ENCODE measurements at places on chromosomes 16 and 17.

- DNase-seq = no peak
Observed at GRCh38 chr16:11107780-11108465, 148.1 kb downstream of the SOCS1 start.

- DNase-seq = no peak
Observed at GRCh38 chr17:74882517-74883240, 9.9 kb upstream of the FDXR start.

DNA sequence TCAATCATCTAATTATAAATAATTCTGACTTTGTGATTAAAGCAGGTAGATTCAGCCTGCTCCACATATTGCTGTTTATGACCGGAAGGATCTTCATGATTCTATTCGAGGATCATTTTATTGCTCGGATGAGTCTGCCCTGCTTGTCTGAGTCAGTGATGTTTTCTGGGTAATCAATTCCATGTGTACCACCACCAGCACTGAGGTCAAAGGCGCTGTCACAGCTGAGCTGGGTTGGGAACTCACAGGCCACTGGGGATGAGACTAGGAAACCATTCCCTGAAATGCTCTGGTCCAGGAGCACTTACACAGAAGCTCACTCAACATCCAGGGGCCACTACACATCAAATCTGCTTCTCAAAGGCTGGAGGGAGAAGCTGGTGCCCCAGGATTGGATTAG lies 30.4 kb upstream of the ERN1 start:
- DNase-seq = no peak

- DNase-seq = no peak
Observed at GRCh38 chr17:51869387-51869786, 289.1 kb downstream of the CA10 start.

DNA sequence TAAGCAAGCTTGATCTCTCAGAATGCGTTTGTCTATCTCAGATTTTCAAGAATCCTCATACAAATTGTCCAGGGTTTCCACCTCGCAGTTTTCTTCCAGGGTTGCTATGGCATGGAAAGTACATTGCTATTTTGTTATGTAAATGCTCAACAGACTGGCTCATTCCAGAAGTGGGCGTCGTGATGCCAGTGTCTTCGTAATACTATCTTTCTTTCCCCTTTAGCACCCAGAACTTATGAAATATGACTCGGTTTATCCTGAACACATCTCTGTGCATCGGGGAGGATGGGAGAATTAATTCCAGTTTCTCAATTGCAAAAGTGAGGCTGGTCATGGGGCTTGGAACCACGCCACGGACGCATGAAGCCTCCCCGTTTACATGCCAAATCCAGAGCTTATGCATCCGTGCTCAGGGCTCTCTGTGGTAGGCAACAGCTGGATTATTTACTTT lies 405.0 kb downstream of the WWOX start:
- DNase-seq = no peak

GRCh38 chr16:85387171-85387507 lies 226.0 kb upstream of the GSE1 start:
- no peak for DNase-seq

- DNase-seq = no peak
Observed at GRCh38 chr16:83899978-83900377, 1.1 kb downstream of the MLYCD start.

- DNase-seq = no peak
Observed at GRCh38 chr16:28495795-28496749, 1.6 kb downstream of the APOBR start.

- no peak for DNase-seq
Observed at GRCh38 chr17:65547253-65547670, 14.2 kb downstream of the AXIN2 start.

- DNase-seq = no peak
Observed at GRCh38 chr17:47218896-47219430, 9.8 kb downstream of the MYL4 start.

GRCh38 chr17:2897605-2898004 lies 101.4 kb downstream of the RAP1GAP2 start:
- DNase-seq = no peak

- no peak for DNase-seq
Observed at GRCh38 chr16:76676356-76676755, 399.2 kb downstream of the CNTNAP4 start.

DNA sequence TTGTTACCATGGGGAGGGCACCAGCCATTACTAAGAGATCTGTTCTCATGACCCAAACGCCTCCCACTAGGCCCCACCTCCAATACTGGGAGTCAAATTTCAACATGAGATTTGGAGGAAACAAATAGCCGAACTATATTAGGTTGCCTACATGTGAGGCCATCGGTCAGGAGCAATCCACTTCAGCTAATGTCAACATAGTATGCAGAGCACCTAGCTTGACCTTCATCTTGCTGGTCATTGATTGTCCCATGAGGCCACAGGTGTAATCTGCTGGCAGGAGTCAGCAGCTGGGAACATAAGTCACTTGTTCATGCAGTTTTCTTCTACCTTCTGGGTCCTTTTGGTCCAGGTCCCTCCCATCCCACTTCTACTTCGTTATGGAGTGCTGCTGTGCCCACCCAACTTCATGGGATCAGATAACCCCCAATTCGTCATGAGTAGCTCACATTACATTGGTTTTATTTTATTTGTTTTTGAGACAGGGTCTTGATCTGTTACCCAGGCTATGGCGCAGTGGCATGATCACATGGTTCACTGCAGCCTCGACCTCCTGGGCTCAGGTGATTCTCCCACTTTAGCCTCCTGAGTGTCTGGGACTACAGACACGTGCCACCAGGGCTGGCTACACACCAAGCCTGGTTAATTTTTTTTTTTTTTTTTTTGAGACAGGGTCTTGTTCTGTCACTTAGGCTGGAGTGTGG lies 5.9 kb upstream of the KPNA2 start:
- no peak for DNase-seq

GRCh38 chr17:31544186-31544585 lies 152.7 kb downstream of the RAB11FIP4 start:
- DNase-seq = no peak

GRCh38 chr16:14667347-14668266 lies 26.5 kb downstream of the PLA2G10 start:
- DNase-seq = no peak

DNA sequence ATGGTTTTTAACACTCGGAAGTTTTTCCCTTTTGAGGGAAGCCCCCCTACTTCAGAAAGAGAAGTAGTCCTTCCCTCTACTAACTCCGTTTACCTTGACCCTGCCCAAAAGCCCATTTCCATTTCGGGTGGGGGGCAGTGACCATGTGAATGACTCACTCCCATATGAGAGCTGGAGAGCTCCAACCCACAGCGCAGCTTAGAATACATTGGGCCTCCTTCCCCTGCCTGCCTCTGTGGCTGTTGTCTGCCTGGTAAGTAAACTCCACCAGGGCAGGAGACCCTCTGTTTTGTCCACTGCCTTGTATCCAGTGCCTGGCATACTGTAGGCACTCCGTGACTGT lies 985 bp downstream of the SGSM2 start:
- DNase-seq = no peak

DNA sequence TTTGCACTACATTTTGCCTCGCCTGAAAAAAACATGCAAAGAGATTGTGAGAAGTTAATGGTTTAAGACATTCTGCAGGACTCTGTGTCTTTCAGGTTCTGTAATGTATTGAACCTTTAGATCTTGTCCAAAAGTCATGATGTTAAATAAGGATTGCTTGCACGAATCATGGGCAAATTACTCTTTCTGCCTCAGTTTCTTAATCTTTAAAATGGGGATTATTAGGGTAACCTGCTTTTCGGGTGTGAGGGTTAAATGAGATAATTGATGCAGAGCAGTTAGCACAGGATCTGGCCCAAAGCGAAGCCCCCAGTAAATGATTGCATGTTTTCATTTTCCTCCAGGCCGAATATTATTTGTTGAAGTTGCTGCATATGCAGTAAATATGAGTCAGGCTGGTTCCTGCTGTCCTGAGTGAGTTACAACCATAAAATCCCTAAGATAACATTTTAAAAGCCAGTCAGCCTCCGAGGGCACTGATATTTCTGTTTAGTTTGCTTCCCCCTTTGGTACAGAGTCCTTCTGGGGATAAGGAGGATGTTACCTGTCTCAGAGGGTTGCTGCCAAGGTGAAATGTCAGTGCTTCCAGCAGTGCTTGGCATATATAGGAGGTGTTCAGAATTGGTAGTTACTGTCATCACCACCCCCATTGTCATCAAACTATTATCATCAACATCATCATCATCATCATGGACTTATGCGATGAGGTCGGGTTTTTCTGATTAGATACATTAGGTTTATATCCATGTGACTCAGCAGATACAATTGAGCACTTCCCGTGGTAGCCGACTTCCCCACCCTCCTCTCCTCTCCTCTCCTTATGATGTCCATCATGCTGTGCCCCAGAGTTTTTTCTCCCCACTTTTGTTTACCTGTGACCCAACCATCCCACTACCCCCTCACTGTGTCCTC lies 20.6 kb upstream of the ARHGAP17 start:
- no peak for DNase-seq

DNA sequence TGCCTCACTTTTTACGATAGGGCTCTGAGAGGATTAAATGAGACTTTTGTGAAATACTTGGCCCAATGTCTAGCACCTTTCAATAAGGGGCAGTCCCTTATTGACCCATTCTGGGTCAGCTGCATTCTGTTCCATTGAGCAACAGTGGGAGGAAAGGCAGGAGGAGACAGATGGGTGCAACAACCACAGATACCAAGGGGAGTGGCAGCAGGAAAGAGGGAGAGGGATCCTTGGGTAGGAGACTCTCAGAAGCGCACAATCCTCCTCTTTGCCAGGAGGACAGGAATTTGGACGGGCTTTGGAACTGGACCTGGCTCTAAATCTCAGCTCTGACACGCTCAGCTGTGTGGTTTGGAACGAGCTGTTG lies 3.5 kb downstream of the PIPOX start:
- DNase-seq = no peak

- DNase-seq = no peak
Observed at GRCh38 chr16:57614536-57614935, 13.9 kb upstream of the ADGRG1 start.

- DNase-seq = no peak
Observed at GRCh38 chr17:42674755-42675347, 1.9 kb downstream of the PLEKHH3 start.

- no peak for DNase-seq
Observed at GRCh38 chr16:23768581-23768980, 13.8 kb downstream of the CHP2 start.

DNA sequence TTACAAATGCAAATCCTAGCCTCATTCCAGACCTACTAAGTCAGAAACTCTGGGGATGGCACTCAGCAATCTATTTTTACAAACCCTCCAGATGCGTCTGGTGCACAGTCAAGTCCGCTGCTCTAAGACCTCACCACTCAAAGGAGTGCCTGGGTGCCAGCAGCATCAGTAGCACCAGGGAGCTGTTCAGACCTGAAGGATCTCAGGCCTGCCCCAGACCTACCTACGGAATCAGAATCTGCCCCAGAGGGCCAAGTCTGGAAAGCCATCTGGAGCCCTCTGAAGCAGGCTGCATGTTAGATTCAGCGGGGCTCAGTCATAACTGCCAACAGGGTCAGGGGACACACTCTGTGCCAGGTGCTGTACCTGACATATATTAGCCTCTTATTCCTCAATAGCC lies 17.6 kb downstream of the MEOX1 start:
- DNase-seq = no peak

- no peak for DNase-seq
Observed at GRCh38 chr17:68021963-68022362, 13.6 kb upstream of the KPNA2 start.

GRCh38 chr17:45050481-45051059 lies 862 bp downstream of the DCAKD start:
- DNase-seq = no peak

GRCh38 chr17:27038676-27039075 lies 255.2 kb upstream of the WSB1 start:
- no peak for DNase-seq

GRCh38 chr16:55736671-55737070 lies 80.9 kb downstream of the SLC6A2 start:
- DNase-seq = no peak

GRCh38 chr17:48804936-48805411 lies 12.1 kb downstream of the TTLL6 start:
- peak; percentile 34 for DNase-seq

GRCh38 chr17:76524598-76525512 lies 12.7 kb downstream of the CYGB start:
- DNase-seq = no peak

DNA sequence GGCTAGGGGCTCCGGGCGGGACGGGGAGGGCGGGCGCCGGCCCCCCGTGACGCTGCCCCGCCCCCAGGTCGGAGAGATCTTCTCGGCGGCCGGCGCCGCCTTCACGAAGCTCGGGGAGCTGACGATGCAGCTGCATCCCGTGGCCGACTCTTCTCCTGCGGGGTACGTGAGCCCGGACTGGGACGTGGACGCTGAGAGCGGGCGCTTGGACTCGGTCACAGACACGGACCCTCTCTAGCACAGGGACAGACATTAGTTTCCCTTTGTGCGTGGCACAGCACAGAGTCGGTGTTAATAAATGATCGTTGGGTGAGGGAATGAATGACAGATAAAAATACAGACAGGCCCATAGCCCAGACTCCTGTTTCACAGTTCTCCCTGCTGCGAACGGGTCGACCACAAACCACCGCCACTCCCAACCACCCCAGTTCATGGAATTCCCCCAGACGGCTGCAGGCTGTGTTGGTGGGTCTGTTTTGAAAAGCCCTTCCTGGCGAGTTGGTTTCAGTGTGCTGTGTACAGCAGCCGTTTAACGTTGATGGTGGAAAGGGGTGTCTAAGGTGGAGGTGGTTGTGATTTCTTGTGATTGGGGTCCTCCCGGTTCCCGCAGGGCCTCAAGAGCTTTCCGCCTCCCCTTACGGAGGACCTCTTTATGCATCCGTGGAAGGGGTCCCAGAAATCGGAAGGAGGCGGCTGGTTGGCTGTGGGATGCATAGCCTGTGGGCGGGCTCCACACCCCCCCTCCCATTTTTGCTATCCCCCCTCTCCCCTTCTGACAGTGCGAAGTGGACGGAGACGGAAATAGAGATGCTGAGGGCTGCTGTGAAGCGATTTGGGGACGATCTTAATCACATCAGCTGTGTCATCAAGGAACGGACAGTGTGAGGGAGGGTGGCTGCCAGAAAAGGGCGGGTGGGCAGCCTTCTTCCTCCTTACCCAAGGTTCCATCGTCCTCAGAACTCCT lies 2.9 kb downstream of the RNASEK start:
- DNase-seq = peak; percentile 52

- DNase-seq = no peak
Observed at GRCh38 chr17:40901981-40902474, 17.0 kb upstream of the KRT20 start.

DNA sequence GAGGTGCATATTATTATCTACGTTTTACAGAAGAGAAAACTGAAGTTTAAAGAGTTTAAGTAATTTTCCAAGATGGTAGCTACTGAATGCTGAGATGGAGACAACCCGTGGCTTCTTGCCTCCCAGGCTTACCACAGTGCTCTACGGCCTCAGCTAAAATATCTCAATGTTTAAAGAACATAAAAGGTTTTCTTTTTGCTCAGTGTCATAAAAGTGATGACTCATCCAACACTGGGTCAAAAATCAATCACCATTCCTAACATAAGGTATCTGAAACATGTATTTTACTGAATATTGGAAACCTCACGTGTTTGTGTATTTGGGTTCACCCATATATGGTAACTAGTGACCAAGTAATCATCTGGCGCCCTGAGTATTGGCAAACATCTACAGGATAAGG lies 18.4 kb downstream of the ABCA9 start:
- no peak for DNase-seq
